Prostate gland (tissue), 2 donors: ENCODE measurements at places on chromosomes 7 and 10. TPM values are rescaled to one million over a fixed set of nuclear protein-coding genes. Genes with fewer than 3 reads are reported as not detected.

DNA sequence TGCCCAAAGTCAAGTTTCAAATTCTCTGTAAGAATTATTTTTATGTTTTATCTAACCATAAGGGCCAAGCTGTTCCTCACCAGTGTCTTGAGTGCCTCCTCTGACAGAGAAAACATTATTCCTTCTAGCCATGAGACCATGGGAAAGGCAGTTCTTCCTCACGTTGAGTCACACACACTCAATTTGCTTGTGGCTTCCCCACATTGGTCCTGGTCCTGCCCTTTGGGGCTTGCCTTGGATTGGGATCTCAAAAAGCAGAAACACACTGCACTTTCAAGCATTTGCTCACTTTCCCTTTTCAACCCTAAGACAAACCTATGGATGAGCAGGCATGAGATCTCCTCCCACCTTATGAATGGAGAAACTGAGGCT lies 248.3 kb upstream of the IGFBP3 start:
- DNase-seq = no peak

DNA sequence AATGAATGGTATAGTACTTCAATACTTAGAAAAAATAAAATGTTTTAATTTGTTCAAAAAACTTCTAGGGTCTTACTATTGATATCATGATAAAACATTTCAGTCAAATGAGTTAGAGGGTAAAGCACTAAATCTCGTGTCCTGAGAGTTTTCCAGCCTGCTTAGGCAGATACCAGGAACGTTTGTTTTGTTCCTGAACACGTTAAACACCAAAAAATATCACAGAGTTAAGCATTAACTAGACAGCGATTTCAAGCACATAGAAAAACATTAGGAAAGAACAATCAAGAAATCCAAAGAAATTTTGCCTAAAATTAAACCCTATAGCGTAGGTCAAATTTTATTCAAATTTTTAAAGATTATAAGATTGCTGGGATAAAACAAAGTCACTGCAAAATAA lies 204.6 kb upstream of the AGR3 start:
- DNase-seq = no peak

DNA sequence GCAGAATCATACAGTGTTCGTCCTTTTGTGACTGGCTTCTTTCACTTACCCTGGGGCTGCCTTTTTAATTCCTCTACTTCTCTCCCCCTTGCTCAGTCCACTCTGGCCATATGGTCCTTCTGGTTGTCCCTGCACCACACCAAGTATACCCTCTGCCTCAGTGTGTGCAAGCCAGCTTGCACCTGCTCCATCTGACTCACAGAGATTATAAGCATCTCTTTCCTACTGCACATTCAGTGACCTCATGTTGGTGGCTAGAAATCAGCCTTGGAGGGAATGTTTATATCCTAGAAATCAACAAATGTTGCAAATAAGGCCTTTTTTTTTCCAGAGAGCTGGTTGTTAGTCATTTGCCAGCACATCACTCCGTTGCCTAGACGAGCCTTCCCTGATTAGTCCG lies 67.5 kb upstream of the C10orf90 start:
- no peak for DNase-seq

GRCh38 chr7:151572136-151572535 lies 52.4 kb upstream of the RHEB start:
- no peak for DNase-seq

- no peak for DNase-seq
These were observed 305.8 kb downstream of the KIF20B start for GRCh38 chr10:90007226-90007625.

DNA sequence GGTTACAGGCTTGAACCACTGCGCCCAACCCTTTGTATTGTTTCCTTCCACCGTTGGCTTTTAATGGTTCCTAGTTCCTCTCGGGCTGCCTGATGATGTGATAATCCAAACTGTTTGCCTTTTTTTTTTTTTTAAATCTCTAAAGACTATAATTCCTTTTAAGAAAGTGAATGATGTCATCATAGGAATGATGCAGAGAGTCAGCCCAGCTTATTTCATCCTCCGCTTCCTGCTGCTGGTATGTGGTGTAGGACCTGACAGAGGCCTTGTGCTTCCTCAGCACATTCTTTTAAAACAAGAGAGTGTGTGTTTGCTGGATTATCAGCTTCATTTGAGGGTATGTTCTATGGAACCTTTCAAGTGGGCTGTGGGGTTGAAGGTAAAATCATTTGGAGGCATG lies 241.4 kb downstream of the LRMDA start:
- DNase-seq = no peak

GRCh38 chr10:129163531-129163930 lies 303.5 kb upstream of the MGMT start:
- DNase-seq = no peak

DNA sequence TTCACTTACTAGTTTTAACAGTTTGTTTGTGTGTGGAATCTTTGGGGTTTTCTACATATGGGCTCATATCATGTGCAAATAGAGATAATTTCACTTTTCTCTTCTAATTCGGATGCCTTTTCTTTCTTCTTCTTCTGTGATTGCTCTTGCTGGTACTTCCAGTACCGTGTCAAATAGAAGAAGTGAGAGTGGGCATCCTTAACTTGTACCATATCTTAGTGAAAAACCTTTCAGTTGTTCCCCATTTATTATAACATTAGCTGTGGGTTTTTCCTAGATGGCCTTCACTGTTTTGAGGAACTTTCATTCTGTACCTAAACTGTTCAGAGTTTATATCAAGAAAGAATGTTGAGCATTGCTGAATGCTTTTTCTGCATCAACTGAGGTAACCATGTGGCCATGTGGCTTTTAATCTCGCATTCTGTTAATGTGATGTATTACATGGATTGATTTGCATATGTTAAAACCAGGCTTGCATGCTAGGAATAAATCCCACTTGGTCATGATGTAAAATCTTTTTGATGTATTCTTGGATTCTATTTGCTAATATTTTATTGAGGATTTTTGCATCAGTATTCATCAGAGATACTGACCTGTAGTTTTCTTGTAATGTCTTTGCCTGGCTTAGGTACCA lies 78.7 kb downstream of the FAM107B start:
- DNase-seq = no peak

DNA sequence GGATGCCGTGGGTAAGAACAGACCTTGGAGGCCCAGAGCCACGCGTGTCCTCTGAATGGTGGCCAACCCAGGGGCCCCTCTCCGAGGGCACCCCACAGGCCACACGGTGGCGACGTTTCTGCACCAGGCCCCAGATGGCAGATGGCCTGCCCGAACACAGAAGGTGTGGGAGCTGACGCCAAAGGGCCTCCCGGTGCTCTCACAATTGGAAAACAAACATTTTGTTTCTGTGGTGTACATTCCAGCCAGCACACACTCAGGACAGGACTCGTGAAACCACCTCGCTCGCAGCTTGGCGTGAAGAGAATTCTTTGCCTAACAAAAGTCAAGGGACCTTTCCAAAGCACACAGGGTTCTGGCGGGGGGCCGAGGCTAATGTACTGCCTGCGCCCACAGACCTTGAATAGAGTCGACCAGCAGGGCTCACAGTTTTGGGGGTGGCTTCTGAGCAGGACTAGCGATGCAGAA lies 112.1 kb downstream of the FAM53B start:
- DNase-seq = peak; percentile 87

DNA sequence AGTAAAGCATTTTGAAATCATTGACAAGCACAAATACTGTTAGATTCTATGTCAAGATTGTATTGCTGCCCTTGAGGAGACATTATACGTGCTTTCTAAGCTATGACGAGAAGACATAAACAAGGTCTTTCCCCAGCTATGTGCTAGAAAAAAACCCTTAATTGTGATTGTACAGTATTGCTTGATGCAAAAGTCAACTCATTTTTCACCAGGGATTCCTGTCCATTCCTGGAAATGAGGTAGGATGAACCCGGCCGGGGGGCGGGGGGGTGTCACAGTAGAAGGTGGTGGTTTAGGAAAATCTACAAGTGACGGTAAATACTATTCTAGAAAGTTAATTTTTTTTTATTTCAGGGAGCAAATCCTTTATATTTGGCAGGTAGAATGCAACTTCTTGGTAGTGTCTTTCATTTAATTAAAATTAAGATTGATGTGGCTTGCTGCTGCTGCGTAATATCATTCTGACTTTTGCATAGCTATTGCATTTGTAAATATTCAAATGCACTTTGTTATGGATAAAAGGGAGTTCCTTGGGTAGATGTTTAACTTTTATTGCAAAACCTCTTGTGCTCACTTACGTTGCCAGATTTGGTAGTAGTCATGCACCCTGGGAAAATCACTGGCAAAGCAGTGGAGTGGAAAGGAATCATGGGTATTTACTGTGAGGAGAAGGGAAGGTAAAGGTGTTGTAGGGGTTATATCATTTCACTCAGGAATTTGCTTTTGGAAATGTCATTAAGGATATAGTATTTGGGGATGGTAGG lies 164.4 kb upstream of the PRPS1L1 start:
- no peak for DNase-seq

- no peak for DNase-seq
These were observed 2.7 kb downstream of the COG5 start for GRCh38 chr7:107560898-107561516.

GRCh38 chr7:7569081-7569527 lies 2.4 kb downstream of the MIOS start:
- DNase-seq = no peak

SHH gene
- total RNA-seq = 0.32 TPM

EIF5AL1 gene
- 0.32 TPM for total RNA-seq

WNT8B gene
- 1.8 TPM for total RNA-seq
